B cell (primary cell): ENCODE measurements at places on chromosomes 12 and 14. TPM values are rescaled to one million over a fixed set of nuclear protein-coding genes. Genes with fewer than 3 reads are reported as not detected.
A peak's percentile ranks its signal among the peaks of the same experiment; 100 is the strongest.

The RTN1 gene
- not detected in 2 replicates for total RNA-seq

The LIN7A gene
- not detected in 2 replicates for total RNA-seq

DNA sequence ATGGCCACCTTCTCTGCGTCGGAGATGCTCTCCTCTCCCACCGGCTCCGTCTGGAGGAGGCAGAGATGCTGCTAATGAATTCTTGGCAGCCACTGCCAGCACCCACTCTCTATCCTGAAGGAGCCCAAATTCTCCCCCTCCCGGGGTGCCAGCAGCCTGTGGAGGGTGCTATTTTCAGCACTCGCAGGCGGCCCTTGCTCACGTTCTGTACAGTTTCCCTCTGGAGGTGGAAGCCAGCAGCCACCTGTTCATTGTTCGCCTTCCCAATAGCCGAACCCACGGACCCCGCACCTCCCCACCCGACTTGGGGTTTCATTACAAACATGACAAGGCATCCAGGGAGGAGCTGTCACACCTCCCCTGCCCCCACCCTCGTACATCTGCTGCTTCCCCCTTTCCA, 27.8 kb downstream of the SNRNP35 start:
- no peak overlapping the region for H3K27ac ChIP-seq
- no peaks in the 10 kb centered on the region for H3K27me3 ChIP-seq
- no peak for DNase-seq
- no peaks in the 10 kb centered on the region for H3K36me3 ChIP-seq

GRCh38 chr12:49131051-49131893, at the start of gene TUBA1B:
Gene TUBA1B, minus strand, starts transcription at chr12:49131395. Its CDS starts 95 bp downstream, at chr12:49131300.
- H3K27me3 ChIP-seq, result no peaks in the 10 kb centered on the region
- H3K36me3 ChIP-seq, result peaks cover 11% of the 10 kb centered on the region
- H3K4me1 ChIP-seq, result peaks cover 28% of the 10 kb centered on the region
- DNase-seq, result peak; percentile 96
- peak within 1 kb of the TSS; percentile 98 for H3K27ac ChIP-seq

DNA sequence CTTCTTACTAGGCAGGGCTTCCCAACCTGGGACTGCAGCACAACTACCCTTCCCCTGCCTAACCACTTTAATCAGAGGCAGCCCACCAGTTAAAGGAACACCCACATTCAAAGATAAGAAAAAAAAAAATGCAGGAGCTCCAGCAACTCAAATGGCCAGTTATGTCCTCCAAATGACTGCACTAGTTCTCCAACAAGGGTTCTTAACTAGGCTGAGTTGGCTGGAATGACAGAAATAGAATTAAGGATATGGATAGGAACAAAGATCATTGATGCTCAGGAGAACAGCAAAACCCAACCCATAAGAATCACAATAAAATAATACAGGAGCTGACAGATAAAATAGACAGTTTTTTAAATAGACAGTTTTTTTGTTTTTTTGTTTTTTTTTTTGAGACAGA, 154.2 kb downstream of the PLCZ1 start:
- no peak overlapping the region for H3K4me3 ChIP-seq
- no peaks in the 10 kb centered on the region for H3K4me1 ChIP-seq
- no peaks in the 10 kb centered on the region for H3K36me3 ChIP-seq
- H3K27me3 ChIP-seq, result no peaks in the 10 kb centered on the region
- no peak overlapping the region for H3K27ac ChIP-seq
- DNase-seq, result no peak

- H3K36me3 ChIP-seq, result no peaks in the 10 kb centered on the region
- no peak overlapping the region for H3K4me3 ChIP-seq
- H3K27me3 ChIP-seq, result no peaks in the 10 kb centered on the region
Measured at GRCh38 chr12:75579552-75579951, 68.1 kb upstream of the KRR1 start.

DNA sequence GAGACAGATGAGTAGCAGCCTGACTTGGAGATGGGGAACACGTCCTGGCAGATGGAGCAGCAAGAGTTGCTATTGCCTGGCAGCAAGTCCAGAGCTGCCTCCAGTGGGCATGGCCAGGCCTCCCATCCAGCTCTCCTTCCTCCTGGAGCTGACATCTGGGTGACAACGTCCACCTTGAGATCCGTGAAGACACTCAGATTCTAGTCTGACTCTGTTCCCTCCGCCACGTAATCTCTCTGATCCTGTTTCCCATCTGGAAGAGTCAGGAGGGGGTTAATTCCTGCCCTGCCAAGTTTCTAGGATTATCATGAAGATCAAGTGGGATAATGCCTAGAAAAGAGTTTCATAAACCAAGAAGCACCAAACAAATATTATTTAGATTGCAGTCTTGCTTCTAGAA, 65.3 kb upstream of the FAM181A start:
- no peaks in the 10 kb centered on the region for H3K36me3 ChIP-seq
- no peaks in the 10 kb centered on the region for H3K27me3 ChIP-seq
- no peaks in the 10 kb centered on the region for H3K4me1 ChIP-seq
- H3K4me3 ChIP-seq, result no peak overlapping the region

- no peak overlapping the region for H3K27ac ChIP-seq
- no peaks in the 10 kb centered on the region for H3K4me1 ChIP-seq
- no peaks in the 10 kb centered on the region for H3K27me3 ChIP-seq
- H3K4me3 ChIP-seq, result no peak overlapping the region
- no peak for DNase-seq
Measured at GRCh38 chr14:38904959-38905358, 198.1 kb downstream of the SEC23A start.

DNA sequence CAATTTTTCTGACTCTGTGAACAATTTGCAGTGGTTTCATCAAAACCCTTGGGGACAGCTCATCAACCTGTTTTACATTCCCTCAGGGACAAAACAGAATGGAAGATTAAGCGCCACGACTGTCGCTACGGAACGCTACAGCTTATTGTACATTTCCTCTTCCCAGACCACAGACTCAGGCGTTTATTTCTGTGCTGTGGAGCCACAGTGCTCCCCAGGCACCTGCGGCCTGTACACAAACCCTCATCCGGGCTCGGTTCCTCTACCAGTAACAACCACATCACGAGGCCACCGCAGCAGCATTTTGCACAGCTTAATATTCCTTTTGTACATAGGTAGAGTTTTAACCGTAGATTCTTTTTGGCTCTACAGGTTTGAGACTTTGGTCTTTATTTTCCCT, 397.4 kb upstream of the OR4E1 start:
- DNase-seq, result peak; percentile 74
- no peaks in the 10 kb centered on the region for H3K36me3 ChIP-seq
- H3K4me1 ChIP-seq, result peaks cover 27% of the 10 kb centered on the region
- no peak overlapping the region for H3K4me3 ChIP-seq
- H3K27me3 ChIP-seq, result no peaks in the 10 kb centered on the region

DNA sequence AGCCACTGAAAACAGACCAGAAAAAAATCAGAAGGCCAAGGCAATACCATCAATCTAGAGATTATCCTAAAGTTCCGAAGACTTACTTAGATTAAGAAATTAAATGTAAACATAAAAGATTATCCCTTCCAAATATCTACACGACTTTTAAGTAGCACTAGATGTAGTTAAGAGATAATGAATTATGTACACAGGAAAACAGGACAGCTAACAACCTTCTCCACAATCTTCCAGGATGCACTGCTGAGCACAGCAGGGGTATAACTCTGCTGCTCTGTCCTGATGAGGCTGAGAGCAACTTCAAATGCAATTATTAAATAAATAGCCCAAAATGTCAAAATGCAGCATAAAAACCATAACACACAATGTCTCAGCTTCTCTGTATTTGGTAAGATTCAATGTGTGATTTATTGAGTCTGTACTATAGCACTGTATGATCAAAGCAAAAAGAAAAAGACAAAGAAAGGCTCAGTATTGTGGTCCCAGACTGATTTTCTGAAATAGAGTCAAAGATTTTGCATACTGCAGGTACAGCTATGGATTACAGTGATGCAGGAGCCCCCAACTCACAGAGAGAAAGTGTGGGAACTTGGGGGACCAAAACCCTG, 56.9 kb downstream of the TMTC1 start:
- DNase-seq, result no peak
- no peaks in the 10 kb centered on the region for H3K4me1 ChIP-seq
- H3K36me3 ChIP-seq, result no peaks in the 10 kb centered on the region
- H3K27ac ChIP-seq, result no peak overlapping the region

DNA sequence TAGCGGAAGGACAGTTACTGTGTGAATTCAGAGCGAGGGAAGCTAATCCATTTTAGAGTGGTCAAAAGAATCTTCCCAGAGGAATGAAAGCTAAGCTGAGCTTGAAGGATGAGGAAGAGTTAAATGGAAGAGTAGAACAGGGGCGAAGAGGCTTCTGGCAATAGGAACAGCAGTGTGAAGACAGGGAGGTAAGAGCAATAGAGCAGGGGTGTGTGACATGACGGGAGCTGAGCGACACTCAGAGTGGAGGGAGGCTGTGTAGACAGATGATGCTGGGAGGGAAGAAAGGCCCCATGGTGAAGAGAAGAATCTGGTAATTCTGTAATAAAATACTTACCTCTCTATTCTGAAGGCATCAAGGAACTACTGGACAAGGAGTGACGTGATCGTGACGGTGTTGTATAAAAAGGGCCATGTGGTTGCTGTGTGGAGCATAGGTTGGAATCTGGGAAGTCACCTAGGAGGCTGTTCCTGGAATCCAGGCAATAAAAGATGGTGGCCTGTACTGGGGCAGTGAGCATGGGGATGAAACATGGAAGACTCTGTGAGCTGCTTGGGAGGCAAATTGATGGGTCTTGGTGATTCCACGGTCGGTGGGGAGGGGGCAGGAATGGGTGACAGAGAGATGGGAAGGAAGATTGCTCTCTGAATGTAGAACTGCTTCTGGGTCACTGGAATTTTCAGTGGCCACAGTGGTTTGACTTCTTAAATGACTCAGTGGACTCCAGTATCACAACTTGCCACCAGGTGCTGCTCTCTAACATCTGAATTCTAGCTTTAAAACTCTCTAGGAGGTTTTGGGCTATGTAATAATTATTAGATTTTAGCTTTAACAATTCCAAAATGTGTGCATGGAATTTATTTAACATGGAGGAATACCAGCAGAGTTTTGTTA, 164.1 kb downstream of the ATP23 start:
- no peak overlapping the region for H3K4me3 ChIP-seq
- no peak overlapping the region for H3K27ac ChIP-seq
- no peaks in the 10 kb centered on the region for H3K36me3 ChIP-seq
- no peaks in the 10 kb centered on the region for H3K27me3 ChIP-seq

DNA sequence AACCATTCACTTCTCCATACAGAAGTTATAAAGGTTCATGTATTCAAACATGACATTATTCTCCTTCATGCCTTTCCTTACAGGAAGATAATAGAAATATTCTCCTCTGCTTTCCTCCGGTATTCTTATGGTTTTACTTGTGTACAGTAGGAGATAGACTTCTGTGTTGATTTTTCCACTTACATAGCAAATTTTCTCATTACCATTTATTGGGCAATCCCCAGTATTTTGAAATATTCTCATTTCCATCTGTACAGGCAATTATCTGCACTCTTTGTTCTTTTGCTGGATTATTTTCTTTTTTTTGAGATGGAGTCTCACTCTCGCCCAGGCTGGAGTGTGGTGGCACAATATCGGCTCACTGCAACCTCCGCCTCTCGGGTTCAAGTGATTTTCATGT, 11.0 kb downstream of the PXMP2 start:
- no peak overlapping the region for H3K27ac ChIP-seq
- no peaks in the 10 kb centered on the region for H3K36me3 ChIP-seq
- H3K4me3 ChIP-seq, result no peak overlapping the region
- H3K4me1 ChIP-seq, result peaks cover 11% of the 10 kb centered on the region
- no peaks in the 10 kb centered on the region for H3K27me3 ChIP-seq

GRCh38 chr12:23964812-23965211, 15.3 kb upstream of the SOX5 start:
- no peaks in the 10 kb centered on the region for H3K36me3 ChIP-seq
- no peak overlapping the region for H3K4me3 ChIP-seq
- no peaks in the 10 kb centered on the region for H3K4me1 ChIP-seq
- H3K27me3 ChIP-seq, result no peaks in the 10 kb centered on the region
- no peak for DNase-seq

DNA sequence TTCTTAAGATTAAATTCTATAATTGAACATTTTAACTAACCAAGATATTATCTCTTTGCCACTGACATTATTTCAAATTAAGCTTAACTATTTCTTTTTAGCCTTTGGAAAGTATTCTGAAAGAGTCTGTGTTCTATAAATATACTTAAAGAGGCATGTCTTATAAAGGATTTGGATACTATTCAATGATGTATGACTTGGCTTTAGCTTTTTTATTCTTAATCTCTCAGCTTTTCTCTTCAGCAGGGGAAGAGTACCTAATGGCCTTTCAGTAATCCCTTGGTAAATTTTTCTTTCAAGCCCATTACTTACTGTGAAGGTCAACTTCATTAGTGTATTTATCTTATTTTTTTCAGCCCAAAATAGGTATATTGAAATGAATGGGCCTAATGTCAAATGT, 113.8 kb downstream of the LRRK2 start:
- DNase-seq, result no peak
- H3K27ac ChIP-seq, result no peak overlapping the region
- no peaks in the 10 kb centered on the region for H3K27me3 ChIP-seq
- H3K4me3 ChIP-seq, result no peak overlapping the region
- peaks cover 3% of the 10 kb centered on the region for H3K36me3 ChIP-seq

DNA sequence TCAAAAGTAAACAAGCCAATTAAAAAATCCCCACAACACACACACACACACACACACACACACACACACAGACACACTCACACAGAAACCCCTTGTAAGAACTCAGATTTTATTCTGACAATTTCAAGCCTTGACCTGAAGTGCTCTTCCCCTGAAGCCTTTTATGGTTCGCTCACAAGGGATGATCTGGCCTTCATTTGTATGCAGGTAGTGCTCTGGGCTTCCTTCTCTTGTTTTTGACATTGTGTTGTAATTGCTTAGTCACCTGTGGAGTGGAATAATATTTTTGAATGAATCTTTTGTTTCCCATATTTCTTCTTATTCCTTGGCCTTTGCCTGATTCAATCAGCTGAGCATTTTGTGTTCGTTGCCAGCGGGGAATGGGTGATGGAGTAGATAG, 83.3 kb upstream of the CSRP2 start:
- no peaks in the 10 kb centered on the region for H3K4me1 ChIP-seq
- no peak overlapping the region for H3K27ac ChIP-seq
- no peak for DNase-seq

- H3K27me3 ChIP-seq, result no peaks in the 10 kb centered on the region
- DNase-seq, result no peak
- H3K4me1 ChIP-seq, result no peaks in the 10 kb centered on the region
- H3K4me3 ChIP-seq, result no peak overlapping the region
- no peaks in the 10 kb centered on the region for H3K36me3 ChIP-seq
Measured at GRCh38 chr12:65505386-65506121, 227.1 kb downstream of the MSRB3 start.
